ENCODE measurements at places on chromosomes 16 and 17.
A peak's percentile ranks its signal among the peaks of the same experiment; 100 is the strongest.

DNA sequence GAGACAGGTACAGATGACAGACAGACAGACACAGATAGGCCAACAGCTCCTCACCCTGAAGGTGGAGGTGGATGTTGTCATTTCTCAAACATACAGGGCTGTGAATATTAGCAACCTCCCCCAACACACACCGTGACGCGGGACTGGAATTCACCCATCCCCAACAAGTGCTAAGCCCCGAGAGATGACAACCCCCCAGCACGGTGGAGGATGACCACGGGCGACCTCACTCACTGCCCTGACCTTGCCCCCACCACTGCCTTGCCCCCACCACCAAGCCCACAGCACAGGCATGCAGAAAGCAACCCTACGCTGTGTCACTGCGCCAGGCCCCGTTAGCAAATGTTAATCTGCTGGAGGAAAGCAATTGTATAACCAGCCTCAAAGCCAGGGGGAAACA lies 4.9 kb upstream of the KRT17 start:
- no peak for DNase-seq

- DNase-seq = peak; percentile 15
Observed at GRCh38 chr17:76867578-76868175, 527 bp upstream of the MGAT5B start.

DNA sequence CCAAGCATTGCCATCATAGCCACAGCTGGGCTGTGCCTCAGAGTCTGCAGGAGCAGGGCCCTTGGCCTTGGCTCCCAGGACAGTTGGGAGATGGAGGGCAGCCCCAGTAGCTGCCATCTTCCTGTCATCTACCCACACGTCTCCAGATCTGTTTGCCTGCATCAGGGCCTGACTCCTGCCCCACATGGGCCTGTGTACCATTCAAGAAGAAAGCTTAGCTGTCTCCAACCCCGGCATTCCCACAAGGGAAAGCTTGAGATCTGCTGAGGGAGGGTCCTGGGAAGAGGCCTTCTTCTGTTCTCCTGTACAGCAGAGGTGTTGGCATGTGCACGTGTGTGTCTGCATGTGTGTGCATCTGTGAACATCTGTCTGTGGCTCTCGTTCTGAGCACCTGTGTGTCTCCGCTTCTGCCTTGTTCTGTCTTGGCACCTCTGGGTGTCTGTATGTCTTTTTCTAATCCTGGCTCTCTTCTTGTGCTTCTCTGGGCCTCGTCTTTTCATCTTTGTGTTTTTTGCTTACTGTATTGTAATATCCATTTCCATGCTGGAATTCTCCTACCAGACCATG lies 122.2 kb downstream of the MRM1 start:
- peak; percentile 35 for DNase-seq

DNA sequence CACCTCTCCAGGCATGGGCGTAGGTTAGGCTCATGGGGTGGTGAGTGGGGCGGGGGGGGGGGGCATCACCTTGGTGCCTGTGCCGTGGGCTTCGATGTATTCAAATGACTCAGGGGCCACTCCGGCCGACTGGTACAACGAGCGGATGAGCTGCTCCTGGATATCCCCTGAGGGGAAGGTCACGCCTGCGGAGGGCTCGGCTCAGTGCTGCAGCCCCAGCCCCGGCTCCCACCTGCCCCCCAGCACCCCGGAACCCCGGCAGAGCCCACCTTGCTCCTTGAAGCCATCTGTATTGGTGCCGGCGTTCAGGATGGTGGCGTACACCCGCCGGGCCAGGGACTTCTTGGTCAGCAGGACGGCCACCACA lies 5.4 kb downstream of the FASN start:
- DNase-seq = no peak

DNA sequence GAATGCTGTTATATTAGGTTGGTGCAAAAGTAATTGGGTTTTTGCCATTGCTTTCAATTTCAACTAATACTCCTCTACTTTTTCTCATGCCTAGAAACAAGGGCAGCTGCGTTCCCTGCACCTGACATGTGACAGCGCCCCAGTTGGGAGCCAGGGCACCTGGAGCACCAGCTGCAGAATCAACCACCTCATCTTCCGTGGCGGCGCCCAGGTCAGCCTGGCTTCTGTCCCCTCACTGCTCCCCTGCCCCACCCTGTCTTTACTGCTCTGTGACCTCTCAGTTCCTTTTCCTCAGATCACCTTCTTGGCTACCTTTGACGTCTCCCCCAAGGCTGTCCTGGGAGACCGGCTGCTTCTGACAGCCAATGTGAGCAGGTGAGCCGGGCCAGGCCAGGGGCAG lies 16.4 kb upstream of the ITGAD start:
- DNase-seq = no peak

- no peak for DNase-seq
Observed at GRCh38 chr17:79650861-79651260, 40.0 kb upstream of the RBFOX3 start.

GRCh38 chr17:65243838-65244625 lies 106.9 kb downstream of the RGS9 start:
- peak; percentile 36 for DNase-seq

DNA sequence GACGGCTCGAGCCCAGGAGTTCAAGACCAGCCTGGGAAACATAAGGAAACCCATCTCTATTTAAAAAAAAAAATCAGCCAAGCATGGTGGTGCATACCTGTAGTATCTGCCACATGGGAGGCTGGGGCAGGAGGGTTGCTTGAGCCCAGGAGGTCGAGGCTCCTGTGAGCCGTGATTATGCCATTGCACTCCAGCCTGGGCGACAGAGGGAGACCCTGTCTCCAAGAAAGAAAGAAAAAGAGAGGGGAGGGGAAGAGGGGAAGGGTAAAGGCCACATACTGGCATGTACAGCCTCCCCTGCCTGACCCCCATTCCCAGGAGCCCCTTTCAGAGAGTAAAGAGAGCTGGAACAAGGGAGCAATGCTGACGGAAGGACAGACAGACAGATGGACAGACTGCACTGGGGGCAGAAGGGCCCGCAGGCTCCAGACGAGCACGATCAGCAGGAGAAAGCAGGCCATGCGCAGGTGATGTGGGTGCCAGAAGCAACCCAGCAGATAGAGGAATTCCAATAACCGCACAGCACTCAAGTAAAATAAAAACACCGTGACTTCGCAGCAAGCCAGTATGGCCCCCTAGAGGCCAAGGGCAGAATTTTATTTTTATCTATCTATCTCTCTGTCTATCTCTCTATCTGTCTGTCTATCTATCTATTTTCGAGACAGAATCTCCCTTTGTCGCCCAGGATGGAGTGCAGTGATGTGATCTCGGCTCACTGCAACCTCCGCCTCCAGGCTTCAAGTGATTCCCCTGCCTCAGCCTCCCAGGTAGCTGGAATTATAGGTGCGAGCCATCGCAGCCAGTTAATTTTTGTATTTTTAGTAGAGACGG lies 27.1 kb upstream of the SNN start:
- peak; percentile 43 for DNase-seq
